ENCODE measurements at places on chromosomes 3 and 15.

GRCh38 chr3:8266730-8267131 lies 234.9 kb upstream of the LMCD1 start:
- no peak for DNase-seq

GRCh38 chr3:62139957-62140356 lies 233.4 kb downstream of the FEZF2 start:
- no peak for DNase-seq

- no peak for DNase-seq
These were observed 98.5 kb downstream of the LARS2 start for GRCh38 chr3:45486926-45487325.

GRCh38 chr15:70226337-70226980 lies 128.7 kb upstream of the TLE3 start:
- no peak for DNase-seq

DNA sequence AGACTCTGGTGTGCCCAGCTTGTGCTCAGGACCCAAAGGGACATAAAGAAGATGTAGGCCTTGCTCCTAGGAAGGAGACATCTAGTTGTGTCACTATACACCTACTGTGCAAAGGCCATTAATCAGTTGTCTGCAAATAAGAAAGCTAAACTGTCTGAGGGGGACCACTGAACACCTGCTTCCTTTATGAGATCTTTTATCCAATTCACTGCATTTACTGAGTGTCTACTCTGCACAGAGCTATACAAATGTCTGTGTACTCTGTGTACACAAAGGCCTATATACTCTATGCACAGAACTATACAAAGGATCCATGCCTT lies 124.8 kb downstream of the CTNNB1 start:
- DNase-seq, result no peak

Data from transverse colon (tissue), 4 donors.